ENCODE measurements at places on chromosomes 2 and 18. TPM values are rescaled to one million over a fixed set of nuclear protein-coding genes. Genes with fewer than 3 reads are reported as not detected.

Gene CREG2
- total RNA-seq, result not detected

Gene XDH
- not detected for total RNA-seq

DNA sequence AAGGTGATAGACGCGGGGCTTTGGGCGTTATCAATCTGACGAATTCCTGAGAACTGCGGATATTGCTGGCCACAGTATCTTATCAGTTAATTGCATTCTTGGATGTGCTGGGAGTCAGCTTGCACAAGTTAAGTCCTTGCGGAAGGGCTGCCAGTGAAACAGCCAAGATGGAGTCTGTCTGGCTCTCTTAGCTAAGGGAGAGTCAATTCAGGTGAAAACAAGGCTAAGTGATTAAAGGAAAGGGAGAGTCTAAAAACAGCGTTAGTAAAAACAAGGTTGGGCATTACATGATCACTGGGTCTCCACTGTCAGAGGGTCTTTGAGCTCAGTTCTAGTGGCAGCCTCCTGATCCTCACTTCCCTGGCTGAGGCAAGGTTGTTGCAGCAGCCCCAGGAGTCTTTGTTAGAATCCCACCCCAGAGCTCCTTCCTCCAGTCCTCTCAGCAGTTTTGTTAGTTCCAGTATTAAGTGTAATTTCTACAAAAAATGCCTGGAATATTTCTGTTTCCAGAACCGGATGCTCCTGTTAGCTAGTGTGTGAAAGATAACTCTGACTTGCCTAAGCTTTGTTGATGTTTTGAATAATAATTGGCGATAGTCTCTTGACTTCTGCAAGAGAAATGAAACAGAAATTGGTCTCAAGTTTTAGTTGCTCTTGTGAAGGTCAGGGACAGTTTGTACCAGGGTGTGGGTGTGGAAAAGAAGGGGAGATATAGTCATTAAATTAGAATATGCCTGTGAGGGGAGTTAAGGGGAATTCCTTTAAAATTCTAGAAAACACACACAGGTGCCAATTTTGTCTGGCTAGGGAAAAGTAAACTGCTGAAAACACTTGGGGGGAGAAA is 10.6 kb downstream of the CFLAR start:
- H3K27ac ChIP-seq, result peak overlapping the region; percentile 96
- no peaks in the 10 kb centered on the region for H3K27me3 ChIP-seq
- peaks cover 48% of the 10 kb centered on the region for H3K36me3 ChIP-seq
- peak overlapping the region; percentile 83 for H3K4me3 ChIP-seq
- DNase-seq, result no peak
- H3K4me1 ChIP-seq, result peaks cover 92% of the 10 kb centered on the region

DNA sequence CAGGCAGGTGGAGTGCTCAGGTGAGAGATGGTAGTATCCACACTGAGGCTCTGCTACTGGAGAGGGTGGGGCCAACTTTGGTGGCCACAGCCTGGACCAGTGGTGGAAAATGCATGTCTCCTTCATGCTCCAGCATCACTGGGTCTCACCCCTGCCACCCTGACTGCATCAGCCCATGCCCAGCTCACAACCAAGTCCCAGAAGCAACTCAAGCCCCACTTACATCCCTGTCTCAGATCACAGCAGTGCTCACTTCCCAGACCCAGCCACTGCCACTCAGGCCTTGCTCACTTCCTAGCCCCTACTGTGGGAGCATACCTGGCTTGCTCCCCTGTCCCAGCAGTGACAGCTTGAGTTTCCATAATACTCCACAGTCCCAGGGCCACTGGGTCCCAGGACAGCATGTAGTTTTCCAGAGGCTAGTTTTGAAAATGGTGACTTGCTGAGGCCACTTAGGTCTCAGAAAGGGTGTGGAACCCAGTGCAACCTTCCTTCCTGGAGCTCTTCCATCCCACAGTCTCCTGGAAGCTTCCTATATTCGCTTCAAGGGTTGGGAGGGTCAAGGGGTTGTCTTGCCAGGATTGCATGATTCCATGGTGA is 58.8 kb downstream of the GPC1 start:
- no peak overlapping the region for H3K4me3 ChIP-seq
- no peak overlapping the region for H3K27ac ChIP-seq
- no peak for DNase-seq
- no peaks in the 10 kb centered on the region for H3K27me3 ChIP-seq
- H3K36me3 ChIP-seq, result peaks cover 49% of the 10 kb centered on the region

DNA sequence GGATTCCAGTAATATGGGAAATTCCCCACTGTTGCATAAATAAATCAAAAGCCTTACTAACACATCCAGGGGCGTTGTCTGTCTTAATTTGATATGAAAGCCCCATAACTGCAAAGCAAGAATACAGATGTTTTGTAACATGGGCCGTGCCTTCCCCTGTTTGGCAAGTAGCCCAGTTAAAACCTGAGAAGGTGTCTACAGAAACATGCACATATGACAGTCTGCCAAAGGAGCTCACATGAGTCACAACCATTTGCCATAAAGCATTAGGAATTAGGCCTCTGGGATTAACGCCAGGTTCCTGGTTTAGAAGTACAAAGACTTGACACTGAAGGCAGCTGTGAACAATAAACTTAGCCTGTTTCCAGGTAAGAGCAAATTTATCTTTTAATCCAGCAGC is 43.1 kb upstream of the LONRF2 start:
- no peak overlapping the region for H3K4me3 ChIP-seq
- H3K27ac ChIP-seq, result no peak overlapping the region
- H3K27me3 ChIP-seq, result peaks cover 17% of the 10 kb centered on the region
- H3K4me1 ChIP-seq, result no peaks in the 10 kb centered on the region

Measured in activated B cell treated with CpG ODN at 0.5 μM for 24 hours (primary cell).